NCI-H2029 (cell line): ENCODE measurements at places on chromosomes 13 and 19.

DNA sequence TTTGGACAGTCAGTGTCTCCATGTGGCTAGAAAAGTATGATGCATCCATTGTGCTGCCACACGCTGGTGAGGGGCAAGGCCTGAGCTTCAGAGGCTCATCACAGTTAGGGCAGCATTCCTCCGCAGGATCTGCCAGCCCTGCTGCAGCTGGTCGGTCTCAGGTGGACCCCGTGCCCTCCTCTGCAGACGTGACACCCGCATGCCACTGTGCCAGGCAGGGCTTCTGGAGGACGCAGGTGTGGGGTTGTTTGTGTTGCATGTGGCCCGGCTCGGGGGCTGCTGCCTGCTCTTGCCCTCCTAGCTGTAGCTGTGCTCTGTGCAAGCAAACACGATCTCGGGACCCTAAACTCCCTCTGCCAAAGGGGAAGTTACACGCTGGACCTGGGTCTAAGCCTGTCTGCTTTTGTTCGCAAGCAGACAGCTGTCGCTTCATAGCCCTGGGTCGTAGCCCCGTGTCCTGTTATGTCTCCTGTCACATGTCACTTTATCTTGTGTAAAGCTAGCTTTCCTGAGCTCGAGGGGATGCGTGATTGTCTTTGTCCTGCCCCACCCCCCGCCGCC lies 45.3 kb downstream of the SLC7A9 start:
- DNase-seq: no peak

DNA sequence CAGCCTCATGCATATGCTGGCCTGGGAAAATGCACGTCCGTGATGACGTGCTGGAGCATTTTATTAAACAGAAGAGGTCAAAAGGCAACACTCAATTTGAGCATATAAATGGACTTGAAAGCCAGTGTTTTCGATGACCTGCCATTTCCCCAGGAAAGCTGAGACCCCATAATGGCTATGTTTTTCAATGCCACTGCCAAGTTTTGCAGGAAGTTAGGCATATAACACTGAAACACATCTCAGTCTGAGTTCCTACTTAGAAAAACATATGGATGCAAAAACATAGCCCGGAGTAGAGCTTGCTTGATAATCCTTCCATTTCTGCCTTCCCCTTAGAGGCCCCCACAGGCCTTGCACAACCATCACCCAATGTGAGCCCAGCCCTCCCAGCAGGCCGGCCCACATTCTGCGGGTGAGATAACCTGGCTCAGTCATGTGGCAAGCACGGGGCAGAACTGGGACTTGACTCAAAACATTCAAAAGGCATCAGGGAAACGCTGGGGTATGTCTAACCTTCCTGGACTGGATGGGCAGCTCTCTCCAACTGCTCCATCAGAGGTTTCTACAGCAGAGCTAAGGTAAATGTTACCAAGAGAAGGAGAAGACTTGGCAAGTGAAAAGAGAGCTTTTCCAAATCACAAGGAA lies 24.9 kb downstream of the EPS15L1 start:
- DNase-seq: no peak

DNA sequence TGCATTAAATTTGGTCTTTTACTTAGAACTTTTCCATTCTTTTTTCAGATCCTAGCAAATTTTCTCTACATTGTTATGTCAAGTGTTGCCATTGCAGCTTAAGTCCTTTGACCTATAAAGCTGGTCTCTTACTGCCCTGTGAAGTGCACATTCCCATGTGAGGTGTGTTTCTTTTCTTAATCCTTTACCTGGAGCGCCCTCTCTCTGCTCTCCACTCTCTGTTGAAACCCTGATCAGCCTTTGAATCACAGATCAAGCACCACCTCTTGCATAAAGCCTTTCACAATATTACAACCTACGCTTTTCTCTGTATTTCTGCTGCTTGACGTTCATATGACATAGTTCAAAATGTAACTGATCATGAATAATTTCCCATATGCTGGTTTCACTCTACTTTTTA lies 84.8 kb downstream of the PCDH17 start:
- DNase-seq: no peak

- no peak for DNase-seq
Observed at GRCh38 chr19:42985588-42985987, 40.7 kb downstream of the PSG11 start.

GRCh38 chr13:102702965-102703725 lies 8.3 kb upstream of the METTL21C start:
- no peak for DNase-seq
